ENCODE measurements at places on chromosomes 12 and 14.

DNA sequence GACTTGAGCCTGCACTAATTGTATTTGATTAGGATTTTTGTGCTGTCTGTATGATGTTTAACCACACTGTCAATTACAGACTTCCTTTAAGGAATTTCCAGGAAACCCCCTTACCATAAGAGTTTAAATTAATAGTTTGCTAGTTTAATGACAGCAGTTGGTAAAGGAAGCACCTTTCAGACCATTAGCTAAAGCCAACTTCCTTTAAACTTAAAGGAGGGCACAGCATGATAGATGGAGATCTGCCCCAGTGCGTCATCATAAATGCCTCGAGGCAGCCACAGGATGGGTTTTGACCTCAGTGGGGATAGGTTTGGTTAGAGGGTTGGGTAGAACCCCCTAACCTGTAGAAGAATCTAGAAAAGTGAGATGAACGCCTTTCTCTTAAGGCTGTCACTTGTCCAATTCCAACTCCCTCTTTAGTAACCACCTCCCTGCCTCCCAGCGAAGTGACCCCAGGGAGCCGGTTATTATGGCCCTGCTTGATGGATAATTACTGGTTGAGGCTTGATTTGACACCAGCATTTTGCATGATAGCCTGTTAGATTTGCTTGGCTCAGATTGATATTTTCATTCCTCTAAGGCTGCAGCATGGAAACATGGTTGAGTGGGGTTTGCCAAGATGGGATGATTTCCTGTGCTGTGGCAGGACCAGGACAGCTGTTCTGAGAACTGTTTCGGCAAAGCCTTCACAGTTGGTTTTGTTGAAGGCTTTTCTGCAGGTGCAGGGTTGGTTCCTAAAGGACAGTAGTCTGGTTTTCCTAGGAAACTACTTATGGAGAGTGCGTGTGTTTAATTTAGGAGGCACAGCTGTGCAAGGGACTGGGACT lies 62.7 kb downstream of the CHST11 start:
- DNase-seq: no peak

DNA sequence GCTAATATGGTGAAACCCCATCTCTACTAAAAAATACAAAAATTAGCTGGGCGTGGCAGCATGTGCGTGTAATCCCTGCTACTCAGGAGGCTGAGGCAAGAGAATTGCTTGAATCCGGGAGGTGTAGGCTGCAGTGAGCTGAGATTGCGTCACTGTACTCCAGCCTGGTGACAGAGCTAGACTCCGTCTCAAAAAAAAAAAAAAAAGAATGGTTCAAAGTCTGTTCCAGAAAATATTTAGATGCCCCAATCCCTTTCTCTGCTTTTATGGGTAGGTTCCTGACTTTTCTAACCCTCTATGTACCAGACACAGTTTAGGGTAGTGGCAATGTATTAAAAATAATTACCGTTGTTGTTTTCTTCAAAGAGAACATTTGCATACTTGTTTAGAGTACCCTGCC lies 161.4 kb downstream of the STXBP6 start:
- DNase-seq: no peak

GRCh38 chr12:78229591-78230101 lies 399.0 kb downstream of the NAV3 start:
- peak; percentile 38 for DNase-seq

- no peak for DNase-seq
These were observed 711.9 kb downstream of the C12orf50 start for GRCh38 chr12:87317302-87317701.

DNA sequence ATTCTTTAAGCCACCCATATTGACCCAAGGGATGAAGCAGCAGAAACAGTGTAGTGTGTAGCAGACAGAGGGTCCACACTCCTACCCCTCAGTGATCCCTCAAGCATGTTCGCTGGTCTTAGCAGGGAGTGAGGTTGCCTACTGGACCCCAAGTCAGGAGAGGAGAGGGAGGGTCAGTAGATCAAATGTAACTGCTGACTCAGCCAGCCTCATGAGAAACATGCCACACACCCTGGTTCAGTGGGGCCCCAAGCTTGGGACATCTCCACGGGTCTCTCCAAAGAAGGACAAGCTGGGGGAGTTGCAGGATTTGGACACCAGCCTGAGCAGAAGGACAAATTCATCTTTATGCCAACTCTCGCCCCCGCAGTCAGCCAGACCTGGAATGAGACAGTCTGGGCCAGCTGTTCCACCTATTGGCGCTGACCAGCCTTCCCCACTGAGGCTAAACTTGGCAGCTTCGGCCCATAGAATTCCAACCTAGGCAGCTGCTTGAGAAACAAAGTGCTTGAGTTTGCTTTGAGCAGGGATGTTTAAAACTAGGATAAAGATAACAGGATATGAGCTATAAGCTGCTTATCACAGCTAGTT lies 66.0 kb upstream of the ACTN1 start:
- DNase-seq: no peak

GRCh38 chr14:73295198-73295796 lies 58.0 kb downstream of the PAPLN start:
- DNase-seq: no peak

DNA sequence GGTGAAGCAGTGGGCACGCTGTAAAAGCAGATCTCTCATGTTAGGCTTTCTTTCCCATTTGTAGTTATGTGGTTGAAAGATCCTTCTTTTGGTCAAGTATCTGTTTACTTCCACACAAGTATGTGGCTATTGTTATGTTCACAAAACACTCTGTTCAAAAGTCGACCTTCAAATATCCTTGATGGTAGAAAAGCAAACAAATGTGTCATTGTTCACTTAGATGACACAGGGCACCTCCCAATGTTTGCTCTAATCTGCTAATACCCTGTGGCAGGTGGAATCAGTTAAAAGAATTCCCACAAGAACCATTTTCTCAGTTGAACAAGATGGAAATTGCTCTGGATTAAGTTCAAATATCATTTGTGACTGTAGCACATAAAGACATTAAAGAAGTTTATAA lies 43.6 kb upstream of the NAA30 start:
- no peak for DNase-seq

DNA sequence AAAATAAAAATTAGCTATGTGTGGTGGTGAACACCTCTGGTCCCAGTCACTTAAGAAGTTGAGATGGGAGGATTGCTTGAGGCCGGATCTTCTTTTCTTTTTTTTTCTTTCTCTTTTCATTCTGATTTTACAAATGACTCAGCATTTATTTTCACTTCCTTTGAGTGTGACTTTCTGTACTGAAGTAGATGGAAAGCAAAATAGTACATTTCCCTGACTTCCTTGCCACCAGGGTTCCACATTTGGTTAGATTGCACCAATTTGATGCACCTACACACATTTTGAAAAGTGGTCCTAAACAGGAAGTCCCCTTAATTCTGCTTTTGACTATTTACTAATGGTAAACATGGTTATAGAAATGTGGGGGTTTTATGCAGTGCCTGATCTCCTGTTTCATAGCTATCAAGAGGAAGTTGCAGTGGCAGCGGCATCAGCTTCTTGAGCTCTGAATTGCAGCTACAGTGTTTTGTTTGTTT lies 13.0 kb upstream of the LEMD3 start:
- DNase-seq: no peak

DNA sequence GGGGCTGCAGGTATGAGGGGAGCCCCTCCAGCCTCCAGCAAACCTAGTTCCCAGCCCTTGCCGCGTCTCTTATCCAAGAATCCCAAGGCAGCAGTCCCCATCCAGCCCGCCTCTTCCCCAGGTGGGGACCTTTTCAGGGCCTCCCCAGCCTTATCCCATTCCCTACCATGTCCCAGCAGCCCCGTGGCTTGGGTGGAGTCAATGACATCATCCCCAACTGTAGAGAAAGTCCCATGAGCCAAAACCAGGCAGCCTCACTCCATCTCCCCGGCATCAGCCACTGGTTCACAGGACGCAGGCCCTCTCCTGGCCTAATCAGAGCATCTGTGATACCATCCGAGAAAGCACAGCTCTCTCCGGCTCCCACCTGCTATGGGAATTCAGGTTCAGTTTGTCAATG lies 131.0 kb downstream of the NCOR2 start:
- no peak for DNase-seq

GRCh38 chr14:23052182-23052623 lies 5.1 kb downstream of the CDH24 start:
- no peak for DNase-seq

DNA sequence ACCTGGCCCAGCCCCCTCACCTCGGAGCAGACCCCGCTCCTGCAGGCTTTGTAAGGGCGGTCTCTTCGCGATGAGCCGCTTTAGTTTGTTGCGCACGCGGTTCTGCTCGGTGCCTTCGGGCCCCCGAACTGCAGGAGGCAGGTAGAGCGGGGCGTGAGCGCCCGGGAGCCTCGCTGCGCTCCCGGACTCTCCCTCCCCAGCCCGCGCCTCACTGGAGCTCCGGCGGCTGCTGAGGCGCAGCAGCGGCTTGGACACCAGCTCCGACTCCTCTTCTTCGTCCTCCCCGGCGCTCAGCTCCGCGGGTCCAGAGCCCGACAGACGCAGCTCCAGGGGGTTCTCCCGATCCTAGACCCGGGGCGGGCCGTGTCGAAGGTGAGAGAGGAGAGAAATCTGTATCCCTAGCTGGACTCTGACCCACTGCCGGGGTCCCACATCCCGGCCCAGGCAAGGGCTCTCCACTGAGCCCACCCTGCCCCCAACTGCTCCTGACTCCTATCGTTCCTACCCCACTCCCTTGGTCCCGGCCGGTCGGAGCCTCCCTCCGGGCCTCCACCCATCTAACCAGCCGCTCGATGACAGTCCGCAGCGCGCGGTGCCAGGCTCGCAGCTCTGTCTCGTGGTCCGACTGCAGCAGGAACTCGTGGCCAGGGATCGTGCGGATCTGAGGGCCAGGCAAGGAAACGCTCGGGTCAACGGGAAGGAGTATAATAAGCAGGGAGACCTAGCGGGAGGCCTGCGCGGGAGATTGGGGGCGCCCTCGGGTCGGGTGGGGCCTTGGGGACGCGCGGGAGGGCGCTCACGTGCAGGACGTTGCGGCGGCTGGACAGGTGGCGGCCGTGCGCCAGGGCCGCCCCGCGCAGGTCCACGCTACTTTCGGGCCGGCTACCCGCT lies 4.2 kb downstream of the ARHGAP9 start:
- DNase-seq: no peak

- no peak for DNase-seq
These were observed 42.4 kb downstream of the YEATS4 start for GRCh38 chr12:69401940-69402339.

DNA sequence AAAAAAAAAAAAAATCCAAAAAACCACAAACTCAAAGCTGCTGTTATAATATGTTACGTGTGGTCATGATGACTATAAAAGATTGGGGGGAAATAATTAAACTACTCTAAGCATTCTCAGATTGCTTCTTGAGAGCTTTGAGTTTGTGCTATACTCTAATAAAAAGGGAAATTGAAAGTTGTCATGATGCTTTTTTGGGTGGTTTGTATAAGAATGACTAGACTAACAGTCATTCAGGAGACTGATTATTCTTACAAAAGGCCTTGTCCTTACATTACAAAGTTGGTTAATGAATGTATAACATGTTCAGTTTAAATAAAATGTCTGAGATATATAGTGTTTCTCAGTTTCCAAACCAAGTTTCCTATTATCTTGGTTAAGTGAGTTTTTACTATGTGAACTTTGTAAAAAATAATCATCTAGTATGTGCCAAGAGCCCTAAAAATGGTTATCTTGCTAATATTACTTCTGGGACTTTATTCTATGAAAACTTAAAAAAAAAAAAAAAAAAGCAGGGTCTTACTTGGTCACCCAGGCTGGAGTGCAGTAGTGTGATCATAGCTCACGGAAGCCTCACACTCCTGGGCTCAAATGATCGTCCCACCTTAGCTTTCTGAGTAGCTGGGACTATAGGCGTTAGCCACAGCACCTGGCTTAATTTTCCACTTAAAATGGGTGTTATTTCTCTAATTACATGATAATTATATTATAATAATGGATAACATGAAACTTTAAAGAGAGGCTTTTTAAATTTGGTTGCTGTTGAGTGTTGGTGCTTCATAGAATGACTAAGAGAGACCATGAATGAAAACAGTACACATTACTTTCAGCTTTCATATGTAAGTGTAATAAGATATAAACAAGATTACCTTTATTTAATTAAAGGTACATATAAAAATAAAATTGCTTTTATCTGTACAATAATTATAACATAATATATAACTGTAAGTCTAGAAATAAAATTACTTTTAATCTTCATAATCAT lies 459.6 kb upstream of the RGS6 start:
- DNase-seq: no peak

DNA sequence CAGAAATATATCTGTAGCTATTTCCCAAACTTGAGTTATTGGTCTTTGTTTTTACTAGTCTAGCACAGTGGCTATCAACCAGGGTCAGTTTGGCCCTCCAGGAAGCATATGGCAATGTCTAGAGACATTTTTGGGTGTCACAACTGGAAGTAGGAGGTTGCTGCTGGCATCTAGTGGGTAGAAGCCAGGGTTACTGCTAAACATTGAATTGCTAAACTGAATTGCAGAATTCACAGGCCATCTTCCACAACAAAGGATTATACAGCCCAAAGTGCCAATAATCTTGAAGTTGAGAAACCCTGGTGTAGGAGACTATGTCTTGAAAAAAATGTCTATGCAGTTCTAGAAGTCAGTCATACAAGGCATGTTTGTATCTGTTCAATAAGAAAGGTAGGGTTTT lies 27.7 kb downstream of the ARHGAP5 start:
- DNase-seq: no peak

DNA sequence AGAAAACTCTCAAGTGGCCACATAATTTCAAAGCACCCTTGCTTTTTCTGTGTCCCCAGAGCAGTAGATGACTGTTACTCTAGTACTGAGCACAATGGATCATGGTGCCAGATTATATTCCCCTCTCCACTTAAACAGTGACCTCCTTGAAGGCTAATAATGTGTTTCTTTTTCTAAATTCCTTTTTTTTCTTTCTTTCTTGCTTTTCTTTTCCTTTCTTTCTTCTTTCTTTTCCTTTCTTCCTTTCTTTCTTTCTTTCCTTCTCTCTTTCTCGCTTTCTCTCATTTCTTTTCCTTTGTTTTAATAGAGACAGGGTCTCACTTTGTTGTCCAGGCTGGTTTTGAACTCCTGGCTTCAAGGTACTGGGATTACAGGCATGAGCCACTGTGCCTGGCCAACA lies 26.2 kb upstream of the TSPAN11 start:
- no peak for DNase-seq

GRCh38 chr14:88417594-88417993 lies 32.1 kb downstream of the SPATA7 start:
- no peak for DNase-seq

GRCh38 chr14:28321475-28322244 lies 444.9 kb upstream of the FOXG1 start:
- DNase-seq: no peak

GRCh38 chr14:96953087-96953874 lies 156.1 kb downstream of the VRK1 start:
- DNase-seq: no peak

DNA sequence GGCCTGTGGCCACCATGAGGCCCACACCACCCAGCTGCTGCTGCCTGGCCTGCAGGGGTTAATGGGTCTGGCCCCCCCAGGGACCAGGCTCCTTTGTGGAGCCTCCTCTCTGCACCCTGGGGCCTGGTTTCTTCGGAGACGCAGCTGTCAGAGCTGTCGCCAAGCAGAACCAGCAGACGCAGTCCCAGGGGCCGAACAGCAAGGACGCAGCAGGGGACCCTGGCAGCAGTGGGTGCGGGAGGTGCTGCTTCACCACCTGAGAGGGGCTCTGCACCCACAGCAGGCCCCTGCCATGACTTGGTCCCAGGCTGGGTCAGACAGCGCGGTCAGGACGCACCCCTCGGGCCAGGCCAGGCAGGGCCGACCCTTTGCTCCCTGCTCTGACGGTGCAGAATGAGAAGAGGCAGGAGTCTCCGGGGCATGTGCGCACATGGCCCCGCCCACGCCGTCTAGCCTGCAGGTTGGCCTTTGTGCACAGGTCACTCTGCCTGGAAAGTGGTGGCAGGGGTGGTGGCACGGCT lies 30.5 kb downstream of the JAG2 start:
- no peak for DNase-seq

GRCh38 chr12:11727133-11727664 lies 77.7 kb downstream of the ETV6 start:
- no peak for DNase-seq

Data from neural crest cell (in vitro differentiated cells).